Right atrium auricular region (tissue), 2 donors: ENCODE measurements at places on chromosomes 3 and 15. TPM values are rescaled to one million over a fixed set of nuclear protein-coding genes. Genes with fewer than 3 reads are reported as not detected.
A peak's percentile ranks its signal among the peaks of the same experiment; 100 is the strongest.

CP gene
- total RNA-seq, result 68.4 TPM

SOX2 gene
- total RNA-seq, result 0.51 TPM

PLA2G4D gene
- not detected for total RNA-seq

BUB1B gene
- 0.39 TPM for total RNA-seq

CCR8 gene
- total RNA-seq, result not detected

EOMES gene
- total RNA-seq, result not detected

FAM43A gene
- 10.9 TPM for total RNA-seq

CATSPER2 gene
- 1.7 TPM for total RNA-seq

XIRP1 gene
- total RNA-seq, result 1,274 TPM

DPPA2 gene
- total RNA-seq, result not detected

GRCh38 chr3:193883551-193883950 lies 252.4 kb upstream of the HES1 start:
- H3K27ac ChIP-seq, result no peak overlapping the region
- H3K4me3 ChIP-seq, result no peak overlapping the region
- H3K4me1 ChIP-seq, result no peaks in the 10 kb centered on the region
- no peaks in the 10 kb centered on the region for H3K36me3 ChIP-seq
- H3K27me3 ChIP-seq, result no peaks in the 10 kb centered on the region

DNA sequence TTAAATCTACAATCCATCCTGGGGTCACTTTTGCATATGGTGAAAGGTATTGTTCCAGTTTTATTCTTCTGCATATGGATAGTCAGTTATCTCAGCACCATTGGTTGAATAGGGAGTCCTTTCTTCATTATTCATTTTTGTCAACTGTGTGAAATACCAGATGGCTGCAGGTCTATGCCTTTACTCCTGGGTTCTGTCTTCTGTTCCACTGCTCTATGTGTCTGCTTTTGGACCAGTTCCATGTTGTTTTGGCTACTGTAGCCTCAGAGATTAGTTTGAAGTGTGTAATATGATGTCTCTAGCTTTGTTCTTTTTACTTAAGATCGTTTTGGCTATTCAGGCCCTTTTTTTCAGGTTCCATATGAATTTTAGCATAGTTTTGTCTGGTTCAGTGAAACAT lies 795.8 kb downstream of the OTOL1 start:
- no peaks in the 10 kb centered on the region for H3K36me3 ChIP-seq
- no peaks in the 10 kb centered on the region for H3K4me1 ChIP-seq
- H3K4me3 ChIP-seq, result no peak overlapping the region
- no peaks in the 10 kb centered on the region for H3K27me3 ChIP-seq
- no peak for DNase-seq

- H3K4me3 ChIP-seq, result no peak overlapping the region
- H3K27ac ChIP-seq, result no peak overlapping the region
- no peaks in the 10 kb centered on the region for H3K4me1 ChIP-seq
- H3K27me3 ChIP-seq, result no peaks in the 10 kb centered on the region
- DNase-seq, result no peak
- H3K36me3 ChIP-seq, result no peaks in the 10 kb centered on the region
Observed at GRCh38 chr3:150656316-150656715, 47.4 kb downstream of the ERICH6 start.

DNA sequence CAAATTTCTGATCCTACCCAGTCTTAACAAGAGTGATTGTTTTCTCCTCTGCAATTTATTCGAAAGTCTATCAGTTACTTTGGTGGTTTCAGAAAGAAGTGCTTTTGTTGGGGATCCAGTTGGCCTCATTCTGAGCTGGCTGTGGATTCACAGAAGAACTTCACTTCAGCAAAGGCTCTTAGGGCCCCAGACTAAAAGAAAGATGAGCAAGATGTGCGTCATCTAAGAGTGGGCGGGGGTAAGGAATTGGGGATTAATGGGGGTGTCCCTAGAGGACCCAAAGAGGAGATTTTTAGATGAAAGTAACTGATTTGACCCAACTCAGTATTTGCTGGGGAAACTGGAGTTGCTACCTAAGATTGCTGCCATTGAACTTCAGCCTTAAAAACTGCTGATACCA lies 63.9 kb upstream of the TSEN2 start:
- no peaks in the 10 kb centered on the region for H3K36me3 ChIP-seq
- no peak for DNase-seq
- H3K27me3 ChIP-seq, result no peaks in the 10 kb centered on the region
- H3K4me3 ChIP-seq, result no peak overlapping the region
- no peak overlapping the region for H3K27ac ChIP-seq

- DNase-seq, result no peak
- H3K4me3 ChIP-seq, result no peak overlapping the region
- no peaks in the 10 kb centered on the region for H3K36me3 ChIP-seq
- no peaks in the 10 kb centered on the region for H3K27me3 ChIP-seq
Observed at GRCh38 chr3:24316887-24317383, 177.7 kb downstream of the THRB start.

DNA sequence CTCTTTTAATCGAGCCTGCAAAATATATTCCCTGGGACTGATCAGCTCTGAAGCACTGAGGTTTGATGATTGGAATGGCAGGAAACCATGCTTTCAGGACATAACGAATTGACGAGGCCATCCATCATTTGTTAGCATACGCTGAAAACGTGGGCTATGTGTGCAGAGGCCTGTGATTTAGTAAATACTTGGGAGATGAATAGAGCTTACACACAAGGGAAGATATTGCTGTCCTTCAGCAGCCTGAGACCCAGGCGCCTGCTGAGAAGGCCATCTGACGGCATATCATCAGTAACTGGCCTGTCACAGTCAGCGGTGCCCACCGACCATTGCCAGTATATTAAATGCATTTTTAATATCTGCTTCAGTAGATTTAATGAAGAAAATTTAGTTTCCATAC lies 16.2 kb downstream of the CDIN1 start:
- H3K36me3 ChIP-seq, result no peaks in the 10 kb centered on the region
- no peak for DNase-seq
- no peaks in the 10 kb centered on the region for H3K27me3 ChIP-seq
- H3K4me3 ChIP-seq, result no peak overlapping the region
- H3K27ac ChIP-seq, result no peak overlapping the region
- H3K4me1 ChIP-seq, result peaks cover 31% of the 10 kb centered on the region

GRCh38 chr3:97822359-97822775 lies 556 bp downstream of the CRYBG3 start:
- DNase-seq, result peak; percentile 74
- no peaks in the 10 kb centered on the region for H3K36me3 ChIP-seq
- H3K4me3 ChIP-seq, result peak overlapping the region; percentile 92
- peak overlapping the region; percentile 89 for H3K27ac ChIP-seq
- no peaks in the 10 kb centered on the region for H3K4me1 ChIP-seq

DNA sequence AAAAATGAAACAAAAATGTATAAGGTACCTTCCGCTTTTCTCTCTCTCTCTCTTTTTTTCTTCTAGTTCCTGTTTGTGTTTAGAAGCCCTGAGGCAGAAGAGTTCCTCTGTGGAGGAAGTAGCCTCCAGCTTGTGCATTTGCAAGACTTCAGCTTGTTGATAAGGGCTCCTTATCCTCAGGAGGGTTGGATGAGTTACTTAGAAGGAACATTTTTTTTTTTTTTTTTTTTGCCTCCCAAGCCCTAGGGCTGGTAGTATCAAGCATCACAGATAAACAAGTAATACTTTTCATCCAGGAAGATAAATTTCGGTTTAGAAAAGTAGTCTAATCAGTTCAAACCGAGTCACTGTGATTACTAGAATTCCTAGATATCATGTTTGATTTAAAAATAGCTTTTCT lies 91.0 kb upstream of the CBLB start:
- no peak for DNase-seq
- H3K4me3 ChIP-seq, result no peak overlapping the region
- H3K36me3 ChIP-seq, result no peaks in the 10 kb centered on the region
- no peaks in the 10 kb centered on the region for H3K27me3 ChIP-seq
- no peaks in the 10 kb centered on the region for H3K4me1 ChIP-seq

DNA sequence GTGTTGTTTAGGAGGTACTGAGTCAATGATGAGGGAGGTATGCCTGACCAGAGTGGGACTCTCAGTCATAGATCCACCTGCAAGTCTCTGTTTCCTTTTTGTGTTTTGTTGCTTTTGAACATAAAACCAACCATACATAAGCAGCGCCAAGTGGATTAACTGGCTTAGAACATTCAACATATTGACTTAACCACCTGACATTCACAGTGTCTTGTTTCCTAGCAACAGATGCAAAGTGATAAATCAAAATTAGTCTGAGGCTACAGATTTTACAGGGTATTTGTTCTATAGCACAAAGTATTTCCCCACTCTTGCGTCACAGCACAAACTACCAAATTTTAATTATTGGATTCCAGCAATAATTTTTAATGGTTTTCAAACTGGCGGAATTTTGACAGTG lies 283.8 kb downstream of the BBX start:
- no peaks in the 10 kb centered on the region for H3K4me1 ChIP-seq
- no peak overlapping the region for H3K4me3 ChIP-seq
- no peaks in the 10 kb centered on the region for H3K27me3 ChIP-seq
- peaks cover 36% of the 10 kb centered on the region for H3K36me3 ChIP-seq

GRCh38 chr3:59688636-59689035 lies 638.8 kb upstream of the CFAP20DC start:
- no peak for DNase-seq
- H3K4me1 ChIP-seq, result no peaks in the 10 kb centered on the region
- no peak overlapping the region for H3K4me3 ChIP-seq
- H3K27ac ChIP-seq, result no peak overlapping the region

GRCh38 chr15:28943146-28943545 lies 57.4 kb downstream of the APBA2 start:
- no peak overlapping the region for H3K27ac ChIP-seq
- no peaks in the 10 kb centered on the region for H3K4me1 ChIP-seq
- H3K36me3 ChIP-seq, result no peaks in the 10 kb centered on the region

- H3K4me1 ChIP-seq, result peaks cover 21% of the 10 kb centered on the region
- no peak overlapping the region for H3K4me3 ChIP-seq
- no peak for DNase-seq
- H3K36me3 ChIP-seq, result no peaks in the 10 kb centered on the region
- H3K27ac ChIP-seq, result no peak overlapping the region
Observed at GRCh38 chr3:4972652-4973643, 6.3 kb upstream of the BHLHE40 start.

DNA sequence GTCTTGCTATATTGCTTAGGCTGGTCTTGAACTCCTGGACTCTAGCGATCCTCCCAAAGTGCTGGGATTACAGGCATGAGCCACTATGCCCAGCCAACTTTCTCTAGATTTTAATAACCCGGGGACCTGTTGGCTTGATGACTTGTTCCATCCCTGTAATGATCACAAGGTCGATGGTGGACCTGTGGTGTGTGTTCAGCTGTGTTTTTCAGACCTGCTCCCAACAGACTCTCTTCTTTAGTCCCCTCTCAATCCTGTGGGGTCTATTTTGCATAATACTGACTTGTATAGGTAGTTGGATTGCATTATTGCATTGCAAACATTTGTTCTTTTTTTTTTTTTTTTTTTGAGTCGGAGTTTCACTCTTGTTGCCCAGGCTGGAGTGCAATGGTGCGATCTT lies 1.9 kb downstream of the MAP2K1 start:
- H3K36me3 ChIP-seq, result no peaks in the 10 kb centered on the region
- H3K27ac ChIP-seq, result no peak overlapping the region
- no peak for DNase-seq
- H3K4me3 ChIP-seq, result peak overlapping the region; percentile 85
- H3K4me1 ChIP-seq, result peaks cover 37% of the 10 kb centered on the region

DNA sequence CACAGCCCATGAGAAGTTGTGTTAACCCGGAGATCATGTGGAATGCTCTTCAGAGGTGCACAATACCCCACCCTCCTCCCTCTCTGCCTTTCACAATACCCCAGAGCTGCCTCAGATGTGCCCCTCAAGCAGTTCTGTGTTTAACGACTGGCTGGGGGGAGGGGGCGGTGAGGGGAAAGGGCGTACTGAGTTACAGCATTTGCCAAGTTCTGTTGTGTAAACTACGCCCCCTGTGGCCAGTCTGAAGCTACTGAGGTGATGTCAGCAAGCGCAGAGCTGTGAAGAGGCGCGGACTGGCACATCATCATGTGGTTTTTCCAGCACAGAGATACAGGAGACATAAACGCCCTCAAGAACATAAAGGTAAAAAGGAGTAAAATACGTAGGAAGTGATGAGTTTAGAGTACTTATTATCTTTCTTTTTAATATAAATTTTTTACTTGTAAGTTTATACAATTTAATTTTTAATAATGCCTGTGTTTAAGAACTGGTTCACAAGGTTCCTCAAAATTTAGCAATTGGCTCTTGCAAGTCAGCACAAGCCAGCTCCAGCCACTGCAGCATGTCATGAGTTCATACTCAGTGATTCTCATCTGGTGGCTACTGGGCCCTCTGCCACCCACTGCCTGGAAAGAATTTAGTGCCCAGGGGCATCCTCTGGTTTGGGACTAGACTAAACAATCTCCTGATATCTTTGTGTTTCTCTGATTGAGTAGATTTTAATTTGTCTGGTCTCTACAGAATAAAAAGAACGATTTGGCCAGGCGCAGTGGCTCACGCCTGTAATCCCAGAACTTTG lies 1.7 kb downstream of the EPB42 start:
- H3K4me1 ChIP-seq, result peaks cover 8% of the 10 kb centered on the region
- DNase-seq, result no peak
- no peaks in the 10 kb centered on the region for H3K27me3 ChIP-seq
- no peaks in the 10 kb centered on the region for H3K36me3 ChIP-seq

GRCh38 chr3:46214751-46215352 lies 6.7 kb upstream of the CCR1 start:
- H3K4me3 ChIP-seq, result no peak overlapping the region
- DNase-seq, result no peak
- H3K4me1 ChIP-seq, result no peaks in the 10 kb centered on the region
- no peaks in the 10 kb centered on the region for H3K36me3 ChIP-seq
- H3K27me3 ChIP-seq, result no peaks in the 10 kb centered on the region

DNA sequence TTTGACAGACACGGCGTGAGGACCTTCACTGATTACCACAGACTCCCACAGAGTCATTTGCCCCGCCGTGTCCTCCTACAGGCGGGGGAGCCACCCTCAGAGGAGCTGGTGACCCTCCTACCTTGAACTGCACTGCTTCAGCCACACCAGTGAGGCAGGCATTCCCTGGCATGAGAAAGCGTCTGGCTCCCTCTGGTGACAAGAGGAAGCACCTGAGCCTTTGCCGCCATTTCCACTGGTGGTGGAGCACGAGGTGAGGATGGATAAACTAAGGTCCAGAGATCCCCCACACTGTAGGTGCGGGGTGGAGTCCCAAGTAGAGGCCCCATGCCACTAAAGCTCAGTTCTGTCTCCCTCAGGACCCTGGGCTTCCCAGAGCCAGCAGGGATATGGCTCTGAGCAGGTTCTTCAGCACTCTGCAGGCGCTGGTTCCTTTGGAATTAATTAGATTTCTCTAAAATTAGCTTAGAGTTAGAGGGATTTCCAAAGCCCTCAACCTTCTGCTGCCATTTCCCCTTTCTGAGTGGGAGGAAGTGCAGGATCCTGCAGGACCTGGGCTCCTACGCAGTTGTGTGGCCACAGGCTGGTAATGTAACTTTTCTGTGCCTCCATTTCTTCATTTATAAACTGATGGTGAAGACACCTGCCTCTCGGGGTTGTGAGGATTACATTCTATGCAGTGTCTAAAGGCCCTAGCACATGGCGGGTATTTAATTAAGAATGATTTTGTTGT lies 224.0 kb downstream of the SLCO3A1 start:
- no peak overlapping the region for H3K27ac ChIP-seq
- no peaks in the 10 kb centered on the region for H3K4me1 ChIP-seq
- no peaks in the 10 kb centered on the region for H3K36me3 ChIP-seq
- no peaks in the 10 kb centered on the region for H3K27me3 ChIP-seq
- H3K4me3 ChIP-seq, result no peak overlapping the region
